ENCODE measurements at places on chromosomes 2 and 18.

GRCh38 chr2:184824597-184824996 lies 226.3 kb downstream of the ZNF804A start:
- DNase-seq, result no peak

DNA sequence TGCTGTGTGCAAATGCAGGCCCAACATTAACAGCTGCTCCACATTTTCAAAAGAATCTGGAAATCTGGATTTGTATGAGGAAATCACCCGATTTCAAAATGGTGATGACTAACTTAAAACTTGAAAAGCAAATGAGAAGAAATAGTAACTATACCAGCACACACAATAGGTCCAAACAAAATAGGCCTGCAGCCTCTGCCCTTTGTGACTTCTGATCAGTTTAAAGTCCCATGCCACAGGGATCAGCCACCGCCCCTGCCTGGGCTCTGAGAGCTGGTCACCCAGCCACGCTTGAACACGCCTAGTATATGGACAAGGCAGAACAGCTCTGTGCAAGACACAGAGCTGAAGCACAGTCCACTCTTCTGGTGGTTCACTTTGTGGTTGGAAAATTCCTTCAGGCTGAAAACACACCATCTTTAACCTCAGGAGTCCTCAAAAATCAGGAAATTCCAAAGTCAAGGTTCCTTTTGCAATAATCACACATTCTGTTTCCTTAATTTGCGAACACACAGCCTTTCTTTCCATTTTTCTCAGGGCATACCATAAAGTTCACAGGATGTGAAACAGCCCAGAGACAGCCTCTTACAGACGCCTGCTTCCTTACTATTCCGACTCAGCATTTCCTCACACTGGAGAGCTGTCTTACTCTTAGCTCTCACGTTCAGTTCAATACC lies 150.1 kb upstream of the RIOK3 start:
- DNase-seq, result no peak

GRCh38 chr2:241218131-241219029 lies 29.9 kb downstream of the ANO7 start:
- DNase-seq, result no peak

DNA sequence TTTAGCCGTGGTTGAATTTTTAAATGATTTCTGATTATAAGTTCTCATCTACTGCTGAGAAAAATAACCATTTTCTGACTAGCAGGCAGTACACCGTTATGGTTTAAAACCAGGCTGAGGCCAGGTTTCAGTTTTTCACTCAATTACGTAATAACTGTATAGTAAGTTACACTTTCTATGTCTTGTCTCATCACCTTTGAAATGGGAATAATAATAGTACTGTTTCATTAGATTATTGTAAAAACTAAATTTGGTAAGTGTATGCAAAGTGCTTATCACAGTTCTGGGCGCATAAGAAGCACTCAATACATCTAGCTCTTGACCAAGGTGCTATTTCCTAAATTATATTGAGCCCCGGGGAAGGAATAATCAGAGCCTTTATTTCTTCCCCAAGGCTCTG lies 76.8 kb downstream of the LIMS1 start:
- DNase-seq, result no peak

- no peak for DNase-seq
Measured at GRCh38 chr2:70868970-70869369, 33.4 kb upstream of the CD207 start.

- peak; percentile 31 for DNase-seq
Measured at GRCh38 chr2:222708274-222708710, 36.8 kb downstream of the MOGAT1 start.

- no peak for DNase-seq
Measured at GRCh38 chr2:102289129-102289528, 22.2 kb upstream of the IL1RL1 start.

DNA sequence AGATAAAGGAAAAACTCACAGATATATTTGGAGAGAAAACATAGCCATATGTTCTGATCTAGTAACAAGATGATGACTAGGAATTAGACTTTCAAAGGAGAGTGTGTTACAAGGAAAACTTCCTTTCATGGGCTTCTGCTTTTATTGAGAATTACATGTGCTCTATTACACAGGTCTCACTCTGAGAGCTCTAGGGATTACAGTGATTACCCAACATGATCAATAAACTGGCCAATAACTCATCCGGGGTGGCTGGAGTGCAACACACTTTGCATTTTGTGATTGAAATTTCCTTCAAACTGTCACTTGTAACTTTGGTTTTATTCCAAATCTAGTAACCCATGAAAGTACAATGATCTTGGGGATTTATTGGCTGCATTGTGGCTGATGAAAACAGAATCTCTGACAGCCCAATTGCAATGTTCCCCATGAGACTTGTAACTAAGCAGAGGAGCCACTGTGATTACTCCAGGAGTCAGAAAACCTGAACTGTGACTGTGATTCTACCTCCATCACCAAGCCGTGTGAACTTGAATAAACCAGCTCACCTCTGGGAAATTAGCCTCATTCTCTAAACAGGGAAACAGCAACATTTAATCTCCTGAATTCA lies 40.2 kb upstream of the LRRC30 start:
- DNase-seq, result no peak

- no peak for DNase-seq
Measured at GRCh38 chr2:101737478-101738255, 40.2 kb downstream of the MAP4K4 start.

DNA sequence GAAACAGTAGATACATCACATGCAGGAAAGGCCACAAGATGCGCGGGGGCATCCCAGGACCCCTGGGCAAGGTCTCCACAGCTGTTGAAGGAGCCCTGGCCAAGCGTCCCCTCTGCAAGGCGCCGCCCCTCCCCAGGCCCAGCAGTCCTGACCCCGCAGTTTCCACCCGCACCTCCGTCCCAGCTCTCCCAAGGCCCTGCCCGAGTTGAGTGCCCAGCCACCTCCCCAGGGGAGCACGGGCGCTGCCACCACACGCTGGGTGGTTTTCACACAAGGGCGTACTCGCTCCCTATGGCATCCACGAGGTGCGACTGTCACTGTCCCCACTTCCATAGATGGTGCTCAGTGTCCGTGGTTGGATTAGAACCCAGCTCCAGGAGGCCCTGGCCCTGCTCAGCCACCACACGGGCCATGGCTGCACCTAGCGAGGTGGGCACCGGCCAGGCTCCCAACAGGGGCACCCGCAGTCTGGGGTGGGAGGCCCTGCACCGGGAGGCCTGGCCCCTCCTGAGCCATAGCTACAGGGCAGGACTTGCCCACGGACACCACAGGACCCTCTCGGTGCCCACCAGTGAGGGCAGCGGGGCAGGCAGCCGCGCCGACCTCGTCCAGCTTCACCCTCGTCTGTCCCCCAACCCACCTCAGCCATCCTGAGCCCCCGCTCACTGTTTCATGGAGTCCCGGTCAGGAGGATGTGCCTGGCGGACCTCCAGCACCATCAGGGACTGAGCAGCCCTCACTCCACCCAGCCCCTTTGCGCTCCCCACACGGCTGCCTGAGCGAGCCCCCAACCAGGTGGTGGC lies 36.0 kb downstream of the KIF1A start:
- DNase-seq, result no peak

- no peak for DNase-seq
Measured at GRCh38 chr2:169573974-169574299, 272 bp upstream of the FASTKD1 start.

DNA sequence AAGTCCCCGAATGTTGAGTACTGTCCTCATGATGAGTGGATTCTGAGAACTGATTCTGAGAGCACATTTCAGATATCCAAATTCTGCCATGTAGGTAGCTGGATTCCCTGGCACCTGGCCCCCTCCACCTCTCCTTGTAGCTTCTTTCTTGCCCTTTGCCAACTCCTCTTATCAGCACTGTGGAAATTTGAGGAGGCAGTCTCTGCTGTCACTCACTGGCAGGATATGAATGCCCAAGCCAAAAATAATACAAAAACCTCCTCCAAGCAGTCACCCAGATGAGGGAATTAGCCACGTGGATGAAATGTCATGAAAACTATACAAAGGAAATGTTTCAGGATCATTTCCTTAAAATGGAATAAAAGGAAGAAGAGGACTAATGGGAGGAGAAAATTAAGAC lies 276.8 kb downstream of the SETBP1 start:
- no peak for DNase-seq

DNA sequence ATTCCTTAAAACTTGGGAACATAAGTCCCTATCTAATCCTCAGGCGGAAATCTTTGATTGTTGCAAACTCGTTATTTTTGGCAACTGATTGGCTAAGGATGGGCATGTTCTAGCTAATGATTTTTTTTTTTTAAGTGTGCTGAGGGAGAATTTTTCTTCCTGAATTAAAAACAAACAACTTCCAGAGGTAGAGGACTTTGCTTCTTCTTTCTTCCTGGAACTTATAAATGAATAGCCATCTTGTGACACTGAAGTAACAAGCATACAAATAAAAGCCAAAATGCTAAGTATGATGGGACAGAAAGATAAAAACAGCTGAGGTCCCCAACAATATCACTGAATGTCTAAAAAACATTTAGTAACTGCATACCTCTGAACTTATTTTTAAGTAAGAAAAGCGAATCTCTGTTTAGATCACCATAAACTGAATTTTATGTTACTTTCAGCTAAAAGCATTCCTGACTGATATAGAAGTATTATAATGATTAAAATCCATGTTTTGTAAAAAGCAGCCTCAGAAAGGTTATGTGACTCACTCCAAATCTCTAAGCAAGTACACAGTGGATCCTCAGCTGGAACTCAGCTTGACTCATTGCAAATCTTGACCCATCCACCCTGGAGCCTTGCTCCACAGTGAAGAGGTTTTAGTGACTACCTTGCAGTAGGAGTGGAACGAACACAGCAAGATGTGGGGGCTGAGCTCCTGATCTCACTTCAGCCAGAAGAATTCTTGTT lies 344.4 kb downstream of the CLIP4 start:
- no peak for DNase-seq

GRCh38 chr18:22921772-22922171 lies 11.4 kb upstream of the RBBP8 start:
- no peak for DNase-seq

GRCh38 chr2:177064422-177064821 lies 148.2 kb upstream of the HNRNPA3 start:
- DNase-seq, result no peak

DNA sequence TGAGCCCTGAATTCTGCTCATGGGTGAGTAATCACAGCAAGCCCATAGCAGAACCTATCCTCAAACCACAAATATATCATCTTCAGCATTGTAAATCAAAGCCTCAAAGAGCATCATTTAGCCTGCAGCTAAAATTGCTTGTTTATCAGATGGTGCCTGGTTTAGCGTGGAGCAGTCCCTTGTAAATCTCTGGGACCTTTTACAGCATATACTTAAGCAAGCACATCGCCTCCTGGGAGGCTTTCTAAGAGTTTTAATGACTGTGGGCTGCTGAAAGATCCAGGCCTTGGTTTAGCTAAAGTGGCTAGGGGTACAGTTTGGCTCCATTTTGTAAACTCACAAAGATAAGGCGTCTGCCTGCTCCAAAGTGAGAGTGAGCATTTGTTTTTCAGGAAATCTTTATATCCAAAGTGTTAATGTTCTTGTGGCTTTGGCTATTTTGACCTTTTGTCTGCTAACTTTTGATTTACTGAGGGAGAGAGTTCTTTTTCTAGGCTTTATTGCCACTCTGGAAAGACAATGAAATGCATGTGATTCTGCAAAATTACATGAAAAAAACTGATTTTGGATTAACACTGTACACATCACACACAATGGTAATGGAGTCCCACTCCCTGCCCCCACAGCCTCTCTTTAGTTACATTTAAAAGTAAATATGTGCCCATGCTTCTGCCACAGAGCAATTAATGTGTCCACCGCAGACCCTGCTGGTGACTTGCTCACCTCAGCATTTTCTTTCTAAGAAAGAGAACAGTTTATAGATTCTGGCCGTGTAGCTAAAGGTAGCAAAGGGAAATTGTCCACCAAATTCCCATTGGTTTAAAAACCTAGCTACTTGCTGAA lies 194.8 kb downstream of the LNPK start:
- no peak for DNase-seq

GRCh38 chr18:24976502-24976901 lies 375.5 kb downstream of the ZNF521 start:
- no peak for DNase-seq

GRCh38 chr18:32548688-32549087 lies 78.0 kb upstream of the GAREM1 start:
- DNase-seq, result no peak

DNA sequence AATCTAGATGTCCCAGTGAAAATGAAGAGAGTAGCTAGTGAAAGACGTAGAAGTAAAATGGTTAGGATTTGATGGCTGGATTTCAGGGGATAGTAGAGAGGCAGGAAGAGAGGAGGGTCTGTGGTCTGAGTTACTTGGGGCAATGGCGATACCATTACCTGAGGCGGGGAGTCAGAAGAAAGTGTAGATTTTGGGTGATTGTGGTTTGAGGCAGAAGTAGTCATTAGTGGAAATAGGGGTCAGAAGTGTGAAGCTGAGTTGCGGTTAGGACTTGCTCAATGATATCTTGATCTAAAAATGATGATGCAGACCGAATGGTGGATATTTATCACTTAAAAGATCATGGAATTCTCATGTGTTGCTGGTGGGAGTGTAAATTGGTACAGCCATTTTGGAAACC lies 41.0 kb downstream of the CEP192 start:
- DNase-seq, result no peak

GRCh38 chr2:144776766-144777165 lies 256.8 kb upstream of the ZEB2 start:
- no peak for DNase-seq

DNA sequence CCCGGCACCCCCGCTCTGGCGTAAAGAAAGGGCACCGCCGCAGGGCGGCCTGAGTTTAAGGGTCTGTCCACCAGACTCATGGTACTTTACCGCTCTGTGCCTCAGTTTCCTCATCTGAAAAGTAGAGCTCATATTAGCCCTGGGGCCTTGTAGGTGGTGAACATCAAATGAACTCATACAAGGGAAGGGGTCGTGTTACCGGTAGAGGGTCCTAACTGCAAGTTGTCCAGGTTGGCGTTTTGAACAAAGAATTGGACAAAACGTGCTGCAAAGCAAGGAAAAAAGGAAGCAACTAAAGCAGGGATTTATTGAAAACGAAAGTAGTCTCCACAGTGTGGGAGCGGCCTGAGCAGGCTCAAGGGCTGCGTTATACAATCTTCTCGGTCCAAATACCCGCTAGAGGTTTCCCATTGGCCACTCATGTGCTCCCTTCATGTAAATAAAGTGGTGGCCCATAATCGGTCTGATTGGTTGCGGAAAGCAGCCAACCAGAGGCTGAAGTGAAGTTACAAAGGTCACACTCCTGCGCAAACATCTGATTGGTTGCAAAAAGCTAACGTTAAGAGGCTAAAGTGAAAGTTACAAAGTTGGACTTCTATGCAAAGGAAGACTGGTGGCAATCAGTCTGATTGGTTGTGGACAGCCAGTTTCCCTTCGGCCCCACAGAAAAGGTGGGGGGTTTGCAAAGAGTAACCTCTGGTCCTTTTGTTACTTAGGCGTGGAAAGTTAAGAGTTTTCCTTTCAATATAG lies 80.7 kb upstream of the LDLRAD4 start:
- no peak for DNase-seq
